ENCODE measurements at places on chromosomes 4 and X.

DNA sequence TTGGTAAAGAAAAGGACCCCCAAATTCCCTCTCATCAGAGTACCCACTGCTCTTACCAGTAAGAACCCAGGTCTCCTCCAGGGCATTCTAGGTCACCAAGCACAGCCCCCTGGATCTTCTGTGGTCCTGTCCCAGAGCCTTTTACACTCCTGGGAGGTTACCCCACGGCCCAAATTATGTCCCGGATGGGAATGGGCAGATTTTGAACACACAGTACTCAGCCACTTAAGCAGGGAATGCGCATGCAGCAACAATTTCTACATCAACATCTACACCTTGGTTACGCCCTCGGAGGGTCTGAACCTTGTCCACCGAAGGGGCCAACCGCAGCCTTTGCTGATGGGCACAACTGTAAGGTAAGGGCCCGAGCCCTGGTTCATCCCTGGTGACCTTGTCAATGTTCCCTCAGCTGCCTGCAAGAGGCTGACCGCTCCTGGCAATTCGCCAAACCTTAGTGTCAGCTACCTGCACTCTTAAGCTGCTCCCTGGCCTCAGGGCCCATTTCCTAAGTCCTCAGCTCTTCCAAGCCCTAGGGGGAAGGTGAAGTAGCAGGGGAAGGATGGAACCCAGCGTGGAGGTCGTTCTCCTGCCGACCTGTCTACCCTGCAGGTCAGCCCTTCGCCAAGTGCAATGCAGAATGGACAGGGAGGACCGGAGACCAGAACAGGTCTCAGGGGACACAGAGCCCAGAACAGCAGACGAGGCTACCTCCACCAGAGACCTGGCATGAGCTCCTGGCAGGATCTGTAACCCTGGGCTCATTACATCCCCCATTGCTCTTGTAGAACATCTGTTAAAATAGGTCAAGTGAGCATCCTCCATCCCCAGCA is 5.9 kb downstream of the TIMP1 start:
- DNase-seq, result no peak

GRCh38 chr4:54754394-54754793 is 96.6 kb downstream of the KIT start:
- DNase-seq, result no peak

DNA sequence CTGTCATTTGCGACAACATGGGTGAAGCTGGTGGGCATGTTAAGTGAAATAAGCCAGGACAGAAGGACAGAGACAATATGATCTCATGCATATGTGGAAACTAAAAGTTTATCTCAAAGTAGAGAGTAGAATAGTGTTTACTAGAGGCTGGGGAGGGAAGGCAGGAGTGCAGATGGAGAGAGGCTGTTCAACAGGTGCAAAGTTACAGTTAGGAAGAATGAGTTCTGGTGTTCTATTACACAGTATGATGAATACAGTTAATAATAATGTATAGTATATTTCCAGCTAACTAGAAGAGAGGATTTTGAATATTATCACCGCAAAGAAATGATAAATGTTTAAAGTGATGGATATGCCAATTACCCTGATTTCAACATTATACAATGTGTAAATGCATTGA is 69.8 kb downstream of the FBXL5 start:
- DNase-seq, result no peak

GRCh38 chrX:129689796-129690195 is 35.0 kb upstream of the APLN start:
- no peak for DNase-seq

GRCh38 chr4:157957905-157958304 is 214.9 kb downstream of the GASK1B start:
- DNase-seq, result no peak

DNA sequence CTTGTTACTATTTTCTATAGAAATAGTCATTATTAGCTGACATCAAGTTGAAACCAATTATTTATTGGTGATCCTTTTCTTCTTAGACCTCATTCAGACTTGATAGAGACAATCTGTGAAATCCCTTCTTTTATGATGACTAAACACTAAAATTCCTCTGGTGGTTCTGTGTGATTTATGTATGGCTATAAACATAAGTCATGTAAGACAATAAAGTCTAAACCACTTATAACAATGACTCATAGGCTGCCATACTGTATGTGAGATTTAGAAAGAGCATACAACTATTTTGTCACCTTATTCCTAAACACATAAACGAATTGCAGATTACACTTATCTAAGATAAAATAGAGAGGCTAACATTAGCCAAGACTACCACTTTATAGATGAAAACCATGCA is 101.1 kb upstream of the PRR32 start:
- no peak for DNase-seq

DNA sequence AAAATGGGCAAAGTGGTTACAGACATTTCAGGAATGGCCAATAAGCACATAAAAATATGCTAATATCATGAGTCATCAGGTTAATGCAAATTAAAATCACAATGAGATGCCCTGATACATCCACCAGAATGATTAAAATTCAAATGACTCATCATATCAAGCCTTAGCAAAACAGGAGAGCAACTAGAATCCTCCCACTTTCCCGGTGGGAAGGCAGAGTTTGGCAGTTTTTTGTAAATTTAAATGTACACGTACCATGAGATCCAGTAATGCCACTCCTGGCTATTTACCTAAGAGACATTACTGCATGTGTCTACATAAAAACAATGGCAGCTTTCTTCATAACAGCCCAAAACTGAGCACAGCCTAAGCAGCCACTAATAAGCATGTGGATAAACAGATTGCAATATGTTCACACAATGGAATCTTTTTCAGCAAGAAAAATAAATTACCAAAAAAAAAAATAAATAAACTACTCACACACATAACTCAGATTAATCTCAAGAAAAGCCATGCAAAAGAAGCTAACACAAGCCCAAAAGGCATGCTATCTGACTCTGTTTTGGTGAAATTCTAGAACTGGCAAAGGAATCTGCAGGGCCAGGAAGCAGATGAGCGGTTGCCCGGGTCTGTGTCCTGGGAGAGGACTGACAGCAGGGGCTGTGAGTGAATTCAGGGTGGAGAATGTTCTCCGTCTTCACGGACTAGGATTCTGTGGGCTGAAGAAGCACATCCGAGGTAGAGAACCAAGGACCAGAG is 48.8 kb downstream of the AFAP1 start:
- DNase-seq, result no peak

- no peak for DNase-seq
Observed at GRCh38 chr4:64477127-64477526, 67.9 kb upstream of the TECRL start.

GRCh38 chr4:186727977-186728519 is 4.4 kb upstream of the FAT1 start:
- DNase-seq, result no peak

GRCh38 chr4:189143263-189143952 is 797.3 kb upstream of the FRG1 start:
- no peak for DNase-seq

- DNase-seq, result no peak
Observed at GRCh38 chr4:78876568-78877320, 62.5 kb downstream of the PAQR3 start.

GRCh38 chr4:83231620-83232076 is 53.0 kb downstream of the COQ2 start:
- DNase-seq, result no peak

DNA sequence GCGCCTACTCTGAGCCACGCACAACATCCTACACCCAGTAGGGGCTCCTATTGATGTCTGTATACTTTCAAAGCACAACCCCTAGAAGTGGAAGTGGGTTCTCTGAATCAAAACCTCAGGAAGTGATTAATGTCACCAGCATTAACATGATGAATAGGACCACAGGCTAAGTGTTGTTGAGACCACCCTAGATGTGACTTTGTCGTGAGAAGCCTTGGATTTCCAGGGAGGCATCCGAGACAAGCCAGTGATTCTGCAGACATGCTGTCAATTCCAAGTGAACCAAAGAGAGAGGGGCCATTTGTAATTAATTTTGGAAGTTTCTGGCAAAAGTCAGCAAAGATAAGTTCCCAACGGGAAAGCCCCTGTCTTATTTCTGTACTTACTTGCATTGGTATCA is 493.0 kb downstream of the ZIC3 start:
- DNase-seq, result no peak

GRCh38 chr4:29853833-29854232 is 866.3 kb upstream of the PCDH7 start:
- DNase-seq, result no peak

DNA sequence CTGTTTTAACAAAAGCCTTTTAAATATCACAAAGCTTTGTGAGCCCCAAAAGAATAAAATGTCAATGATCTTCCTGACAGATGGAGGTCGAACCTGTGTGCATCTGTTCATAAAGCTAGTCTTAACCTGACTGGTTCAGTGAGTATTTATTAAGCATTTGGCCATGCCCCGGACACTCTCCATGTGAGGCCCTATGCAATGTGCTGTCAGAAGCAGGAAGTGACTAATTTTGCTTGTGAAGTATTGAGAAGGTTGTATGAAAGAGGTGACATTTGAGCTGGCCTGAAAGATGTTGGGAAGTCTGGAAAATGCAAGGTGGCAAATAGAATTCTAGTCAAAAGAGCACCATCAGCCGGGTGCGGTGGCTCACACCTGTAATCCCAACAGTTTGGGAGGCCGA is 171.4 kb downstream of the MSL3 start:
- no peak for DNase-seq

- no peak for DNase-seq
Observed at GRCh38 chrX:110142096-110142495, 139.2 kb downstream of the TMEM164 start.

- DNase-seq, result no peak
Observed at GRCh38 chrX:43741843-43742573, 85.9 kb downstream of the MAOA start.

GRCh38 chr4:153577053-153577452 is 107.0 kb upstream of the TLR2 start:
- DNase-seq, result no peak

- DNase-seq, result peak; percentile 53
Observed at GRCh38 chr4:145279122-145279960, 99.0 kb upstream of the OTUD4 start.

DNA sequence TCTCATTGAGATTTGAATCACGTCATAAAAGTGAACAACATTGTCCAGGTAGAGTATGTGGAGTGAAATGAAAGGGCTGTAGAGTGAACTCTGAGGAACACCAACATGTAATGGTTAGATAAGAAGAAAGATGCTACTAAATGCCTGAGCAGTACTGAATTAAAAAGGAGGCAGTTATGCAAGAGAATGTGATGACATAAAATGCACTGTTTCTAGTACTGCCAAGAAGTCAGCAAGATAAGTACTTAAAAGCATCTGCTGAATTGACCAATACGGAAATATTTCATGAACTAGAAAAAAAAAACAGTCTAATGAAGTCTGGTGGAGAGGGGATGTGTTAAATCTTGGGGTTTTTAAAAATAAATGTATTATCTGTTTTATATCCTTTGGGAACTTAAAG is 583.8 kb upstream of the GALNT7 start:
- DNase-seq, result peak; percentile 52

DNA sequence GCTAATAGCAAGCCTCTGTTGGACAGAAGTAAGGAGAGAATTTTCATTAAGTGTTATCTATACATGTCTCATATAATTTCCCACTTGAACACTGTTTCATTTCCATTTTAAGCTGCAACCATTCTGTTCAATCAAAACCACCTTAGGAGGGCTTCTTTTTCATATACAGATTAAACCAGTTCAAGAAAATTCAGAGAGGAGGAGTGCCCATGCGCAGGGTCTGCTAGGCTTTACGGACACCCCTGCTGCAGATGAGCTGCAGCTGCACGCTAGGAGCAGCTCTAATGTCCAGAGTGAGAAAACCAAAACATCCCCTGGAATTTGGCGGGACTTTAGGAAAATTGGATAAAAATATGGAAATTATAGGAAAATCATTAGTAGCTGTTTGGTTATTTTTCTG is 541.0 kb downstream of the SPRY1 start:
- no peak for DNase-seq

DNA sequence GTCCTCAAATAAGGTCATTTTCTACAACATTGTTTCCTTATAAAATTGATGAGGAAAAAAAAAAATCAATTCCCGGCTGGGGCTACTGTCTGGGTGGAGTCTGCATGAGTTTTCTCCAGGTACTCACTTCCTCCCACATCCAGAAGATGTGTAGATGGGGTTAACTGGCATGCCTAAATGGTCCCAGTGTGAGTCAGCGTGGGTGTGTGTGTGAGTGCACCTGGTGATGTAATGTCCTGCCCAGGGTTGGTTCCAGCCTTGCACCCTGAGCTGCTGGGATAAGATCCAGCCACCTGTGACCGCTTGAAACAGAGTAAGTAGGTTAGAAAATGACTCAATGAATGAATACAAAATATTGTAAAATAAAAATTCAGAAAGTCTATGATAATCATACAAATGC is 11.1 kb downstream of the USP26 start:
- DNase-seq, result no peak

DNA sequence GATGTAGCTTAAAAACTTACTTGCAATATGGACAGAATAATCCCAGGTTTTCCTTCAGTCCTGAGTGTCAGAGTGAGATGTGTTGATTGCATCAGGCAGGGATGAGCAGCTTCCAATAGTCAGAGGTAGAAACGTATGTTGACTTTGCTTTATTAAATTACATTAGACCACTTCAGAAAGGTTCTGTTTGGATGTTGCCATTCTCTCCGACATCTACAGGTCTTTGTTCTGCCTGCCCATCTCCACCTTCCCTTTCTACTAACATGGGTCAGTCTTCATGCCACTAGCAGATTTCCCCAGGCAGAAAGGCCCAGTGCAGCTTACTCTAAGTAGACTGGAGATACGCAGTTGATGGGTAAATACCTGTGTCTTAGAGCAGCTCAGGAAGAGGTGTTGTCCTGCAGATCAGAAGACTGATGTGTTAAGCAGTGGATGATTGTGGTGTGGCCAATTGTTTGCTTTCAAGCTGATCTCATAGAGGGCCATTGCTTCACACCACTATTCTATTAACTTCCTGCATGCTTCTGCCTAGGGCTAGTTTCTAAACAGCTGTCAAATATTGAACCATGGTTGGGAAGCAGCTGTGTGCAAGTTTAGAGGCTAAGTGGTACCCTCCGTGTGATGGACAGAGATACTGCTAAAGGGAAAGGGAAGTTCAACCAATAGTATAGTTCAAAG is 1.8 kb downstream of the FRMPD4 start:
- DNase-seq, result no peak

- DNase-seq, result no peak
Observed at GRCh38 chr4:119632216-119632615, 3.6 kb upstream of the PDE5A start.

DNA sequence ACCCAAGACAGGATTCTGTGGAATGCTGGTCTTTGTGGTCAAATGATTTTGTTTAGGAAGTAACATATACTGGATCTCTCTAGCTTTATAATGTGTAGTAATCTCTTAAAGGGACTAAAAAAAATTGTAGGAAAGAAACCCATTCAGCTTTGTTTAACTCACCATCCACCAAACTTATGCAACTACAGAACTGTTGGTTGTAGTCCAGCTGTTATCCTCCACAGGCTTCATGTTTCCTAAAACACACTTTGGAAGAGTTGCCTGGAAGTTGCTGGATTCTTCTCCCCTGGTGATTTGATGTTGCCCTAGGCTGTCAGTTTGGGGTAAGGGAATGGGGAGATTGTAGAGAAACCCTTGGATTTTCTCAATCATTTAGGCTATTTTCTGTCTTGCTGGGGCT is 89.3 kb downstream of the RLIM start:
- DNase-seq, result no peak

- no peak for DNase-seq
Observed at GRCh38 chr4:112270640-112271421, 14.9 kb downstream of the TIFA start.
